ENCODE measurements at places on chromosomes 3 and 15.

DNA sequence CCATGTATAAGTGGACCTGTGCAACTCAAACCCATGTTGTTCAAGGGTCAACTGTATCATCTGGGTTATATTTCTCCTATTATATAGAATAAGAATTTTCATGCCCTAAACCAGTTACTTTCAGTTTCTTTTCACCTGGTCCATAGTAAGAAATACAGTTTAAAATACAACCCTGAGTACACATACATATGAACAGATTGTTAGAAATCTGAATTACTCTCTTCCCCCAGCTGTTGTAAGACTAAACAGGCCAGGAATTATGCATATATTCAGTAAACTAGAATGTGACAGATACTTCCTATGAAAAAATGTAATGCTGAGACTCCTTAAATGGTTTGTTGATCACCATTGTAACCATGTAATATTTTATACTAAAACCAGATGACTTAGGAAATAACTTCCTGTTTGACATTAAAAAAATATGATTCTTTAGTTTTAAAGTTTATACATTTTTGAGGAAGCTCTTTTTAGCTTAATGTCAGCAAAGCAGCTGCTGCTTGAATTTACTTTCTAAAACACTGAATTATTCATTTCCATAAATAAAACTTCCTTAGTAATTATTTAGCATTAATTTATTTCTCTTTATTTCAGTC is 52.5 kb upstream of the ZCWPW2 start:
- no peak for DNase-seq

DNA sequence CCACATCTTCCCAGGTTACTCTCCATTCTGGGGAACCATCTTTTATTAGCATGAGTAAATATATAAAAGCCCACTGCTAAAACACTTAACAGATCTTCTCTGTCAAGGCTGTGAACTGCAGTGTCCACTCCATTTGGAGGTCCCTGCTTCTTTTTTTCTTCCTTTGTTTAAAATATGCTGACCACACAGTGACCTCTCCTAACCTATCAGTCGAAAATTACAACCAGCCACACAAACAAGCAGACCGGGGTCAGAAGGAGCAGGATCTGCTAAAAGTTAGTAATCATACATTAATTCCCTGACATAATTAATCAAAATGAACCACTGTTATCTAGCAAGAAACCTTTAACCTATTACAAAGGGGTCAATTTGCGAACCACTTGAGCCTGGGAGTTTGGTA is 427.9 kb upstream of the NR2F2 start:
- no peak for DNase-seq

DNA sequence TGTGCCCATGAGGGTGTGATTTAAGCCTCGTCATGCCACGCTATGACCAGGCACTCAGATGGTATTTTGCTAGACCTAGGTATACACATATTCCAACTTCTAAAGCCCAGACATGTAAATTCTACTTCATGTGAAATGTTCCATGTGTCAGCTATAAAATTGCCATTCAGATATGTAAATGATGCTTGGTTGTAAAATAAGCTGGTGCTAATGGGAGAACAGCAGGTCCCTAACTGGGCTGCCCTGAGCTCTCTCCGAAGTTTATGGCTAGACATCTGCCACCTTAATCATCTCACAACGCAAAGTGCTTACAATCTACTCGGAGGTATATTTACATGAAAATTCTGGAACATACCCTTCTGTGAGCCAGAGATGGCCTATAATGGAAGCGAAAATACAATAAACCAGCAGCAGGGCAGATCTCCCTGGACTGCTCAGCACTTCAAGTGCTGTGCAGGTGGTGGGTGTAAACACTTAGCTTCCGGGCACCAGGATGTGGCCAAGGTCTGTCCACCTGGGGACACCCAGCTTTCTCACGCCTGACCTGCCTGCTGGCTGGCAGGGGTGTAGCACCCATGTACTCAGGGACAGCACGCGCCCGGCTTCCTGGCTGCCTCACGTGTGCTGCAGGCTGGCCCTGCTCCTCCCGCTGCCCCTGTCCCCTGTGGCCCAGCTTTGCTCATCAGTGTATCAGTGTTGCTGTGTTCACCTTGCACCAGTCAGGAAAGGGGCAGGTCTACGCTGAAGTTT is 82.0 kb downstream of the CHDH start:
- no peak for DNase-seq

DNA sequence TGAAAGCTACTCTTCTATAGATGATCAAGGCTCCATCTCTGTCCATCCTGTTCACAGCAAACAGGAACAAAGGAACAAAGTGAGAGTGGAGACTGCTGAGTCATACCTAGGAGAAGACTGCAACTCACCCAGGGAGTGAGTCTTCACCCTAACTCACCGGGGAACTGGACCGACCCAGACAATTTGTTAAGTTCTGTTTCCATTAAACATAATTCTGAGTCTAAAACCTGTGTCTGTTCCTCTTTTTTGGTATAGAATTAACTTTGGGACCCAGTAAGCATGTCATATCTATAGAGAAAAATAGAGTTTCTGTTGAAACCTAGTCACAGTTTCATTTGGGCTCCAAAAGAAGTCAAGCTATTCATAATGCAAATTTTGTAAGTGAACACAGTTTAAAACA is 21.6 kb downstream of the CCDC80 start:
- DNase-seq: no peak

DNA sequence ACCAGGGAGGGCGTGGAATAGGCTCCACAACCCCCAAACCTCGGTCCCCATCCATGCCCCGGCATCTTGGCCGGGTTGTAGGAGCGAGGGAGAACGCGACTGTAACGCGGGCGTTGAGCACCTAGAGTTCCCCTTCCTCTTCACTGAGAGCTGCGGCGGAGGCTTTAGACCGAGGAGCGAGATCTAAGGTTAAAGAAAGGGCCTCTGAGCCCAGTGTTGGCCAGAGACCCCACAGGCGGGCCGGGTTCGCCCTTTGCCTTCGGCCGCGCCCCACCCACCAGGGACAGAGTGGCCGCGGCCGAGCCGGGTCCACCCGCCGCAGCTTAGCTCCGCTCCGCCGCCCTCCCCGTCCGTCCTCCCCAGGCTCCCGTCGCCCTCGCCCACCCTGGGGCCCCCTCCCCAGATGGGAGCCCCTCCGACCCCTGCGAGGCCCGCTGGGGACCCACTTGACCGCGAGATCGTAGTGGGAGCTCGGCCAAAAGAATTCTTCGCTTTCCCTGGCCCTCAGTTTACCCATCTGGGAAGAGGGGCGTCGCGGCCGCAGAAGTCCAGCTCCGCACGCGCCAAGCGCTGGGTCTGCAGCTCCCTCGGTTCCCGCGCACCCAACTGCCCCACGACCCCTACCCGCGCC is 425 bp downstream of the ANPEP start:
- no peak for DNase-seq

GRCh38 chr3:36707623-36708409 is 56.5 kb downstream of the DCLK3 start:
- peak; percentile 31 for DNase-seq

GRCh38 chr15:38253351-38253781 is 730 bp downstream of the SPRED1 start:
- no peak for DNase-seq

DNA sequence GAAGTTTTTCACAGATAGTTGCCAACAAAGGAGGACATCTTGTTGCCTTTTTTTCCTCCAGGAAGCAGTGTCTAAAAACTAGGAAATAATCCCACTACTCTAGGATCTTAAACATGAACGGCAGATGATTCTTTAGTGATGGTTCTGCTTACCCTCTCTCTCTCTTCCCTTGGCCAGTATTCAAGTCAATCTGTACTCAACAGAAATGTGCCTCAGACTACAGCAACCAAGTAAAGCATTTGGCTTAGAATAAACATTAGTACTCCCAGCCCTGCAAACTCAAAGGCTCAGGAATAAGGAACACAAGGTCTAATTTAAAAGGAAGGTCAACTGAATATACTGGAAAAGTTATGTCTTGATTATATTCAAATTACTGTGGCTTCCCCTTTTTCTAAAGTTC is 8.7 kb downstream of the NPTN start:
- DNase-seq: no peak

DNA sequence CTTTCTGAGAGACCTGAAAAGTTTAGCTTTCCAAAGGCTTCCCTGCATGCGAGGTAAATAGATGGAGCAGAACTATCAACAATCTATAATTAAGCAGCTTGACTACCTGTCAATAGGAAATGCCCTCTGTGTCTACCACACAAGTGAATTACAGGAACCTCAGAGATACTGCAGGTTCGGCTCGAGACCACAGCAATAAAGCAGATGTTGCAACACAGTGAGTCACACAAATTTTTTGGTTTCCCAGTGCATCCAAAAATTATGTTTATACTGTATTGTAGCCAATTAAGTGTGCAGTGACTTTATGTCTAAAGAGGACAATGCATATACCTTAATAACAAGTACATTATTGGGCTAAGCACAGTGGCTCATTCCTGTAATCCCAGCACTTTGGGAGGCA is 252.0 kb downstream of the UBE2E2 start:
- DNase-seq: no peak

DNA sequence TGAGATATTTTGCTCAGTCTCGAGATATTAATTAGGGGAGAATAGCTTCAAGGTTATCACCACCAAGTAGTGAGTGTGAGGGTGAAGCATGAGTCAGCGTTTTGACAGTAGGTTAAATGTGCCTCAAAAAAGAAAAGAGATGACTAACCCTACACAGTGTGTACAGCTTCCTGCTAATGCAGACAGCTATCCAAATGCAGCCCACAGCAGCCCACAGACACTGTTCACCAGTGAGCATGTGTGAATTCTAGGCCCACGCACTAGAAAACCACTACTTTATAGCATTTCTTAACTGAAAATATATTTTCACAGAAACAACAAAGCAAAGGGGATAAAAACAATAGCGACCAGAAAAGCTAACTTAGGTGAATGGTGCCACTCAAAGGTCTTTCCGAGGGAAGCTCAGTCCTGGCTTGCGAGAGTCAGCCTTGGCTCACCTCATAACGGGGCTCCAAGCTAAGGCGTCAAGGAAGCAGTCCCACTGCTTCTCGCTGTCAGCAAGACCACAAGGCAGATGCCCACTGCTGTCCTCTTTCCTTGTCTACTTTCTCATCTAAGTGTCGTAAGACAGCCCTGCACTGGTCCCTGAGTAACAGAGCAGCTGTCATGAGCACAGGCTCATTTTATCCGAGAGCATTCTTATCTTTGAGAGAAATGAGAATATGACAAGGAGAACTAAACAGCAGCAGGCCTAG is 47.6 kb downstream of the TXNRD3 start:
- DNase-seq: peak; percentile 67

DNA sequence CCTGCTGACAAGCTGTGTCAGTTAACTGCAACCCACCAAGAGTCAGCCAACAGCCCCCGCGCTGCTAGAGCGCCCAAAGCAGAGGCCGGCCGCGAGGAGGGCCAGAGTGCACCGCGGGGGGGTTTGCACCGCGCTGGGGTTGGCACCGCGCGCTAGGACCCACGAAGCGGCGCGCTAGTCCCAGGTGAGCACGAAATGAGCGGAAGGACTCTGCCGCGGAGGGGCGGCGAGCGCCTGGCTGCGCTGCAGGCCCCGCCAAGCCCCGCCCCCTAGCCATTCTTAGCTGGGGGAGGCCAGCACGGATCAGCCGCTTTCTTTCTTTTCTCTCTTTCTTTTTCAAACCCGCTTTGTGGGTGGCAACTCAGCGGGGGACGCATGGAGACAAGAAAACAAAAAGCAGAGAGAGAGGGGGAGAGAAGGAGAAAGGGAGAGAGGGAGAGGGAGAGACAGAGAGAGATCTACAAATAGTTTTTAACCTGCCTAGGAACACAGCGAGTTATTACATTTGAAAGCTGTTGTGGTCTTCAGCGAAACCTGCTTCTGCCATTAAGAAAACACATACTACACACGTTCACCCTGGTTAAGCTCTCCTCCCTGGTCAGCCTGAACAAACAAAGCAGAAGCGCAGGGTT is 6.9 kb upstream of the FOXB1 start:
- no peak for DNase-seq

GRCh38 chr3:119677641-119677934 is 382 bp upstream of the COX17 start:
- no peak for DNase-seq

GRCh38 chr15:39173426-39173825 is 407.5 kb upstream of the THBS1 start:
- no peak for DNase-seq

DNA sequence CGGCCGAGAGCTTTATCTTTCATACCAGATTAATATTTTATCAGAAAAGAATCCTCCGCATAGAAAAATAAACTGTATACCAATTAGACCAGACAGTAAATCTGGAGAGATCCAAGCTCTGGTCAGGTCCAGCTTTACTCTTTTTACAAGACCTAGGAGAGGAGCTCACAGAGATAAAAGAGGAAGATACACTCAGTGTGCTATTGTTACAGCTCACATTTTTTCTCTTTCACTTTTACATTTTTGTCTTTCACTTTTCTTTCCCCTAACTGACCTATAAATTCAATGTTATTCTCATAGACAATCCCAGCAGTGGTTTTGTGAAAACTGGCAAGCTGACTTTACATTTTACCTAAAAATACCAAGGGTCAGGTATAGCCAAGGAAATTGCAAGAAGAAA is 55.8 kb downstream of the GUCA1C start:
- DNase-seq: no peak

DNA sequence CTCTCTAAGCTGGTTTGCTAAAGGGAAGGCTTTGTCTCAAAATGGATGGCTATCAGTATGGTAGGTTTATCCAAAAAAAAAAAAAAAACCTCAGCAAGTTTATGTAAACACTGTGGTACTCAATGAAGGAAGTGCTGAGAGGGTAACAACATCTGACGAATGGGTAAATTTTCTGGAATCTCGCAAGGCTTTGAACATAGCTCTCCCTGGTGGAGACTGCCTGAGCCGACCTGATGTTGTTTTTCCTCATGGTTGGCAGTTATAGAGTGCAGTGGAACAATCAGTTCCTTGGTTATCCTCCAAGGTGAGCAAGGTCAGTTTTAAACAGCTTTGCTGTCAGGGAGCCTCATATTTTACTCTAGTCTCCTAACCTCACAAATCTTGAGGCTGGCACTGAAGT is 94.6 kb downstream of the ZPLD1 start:
- DNase-seq: peak; percentile 16

DNA sequence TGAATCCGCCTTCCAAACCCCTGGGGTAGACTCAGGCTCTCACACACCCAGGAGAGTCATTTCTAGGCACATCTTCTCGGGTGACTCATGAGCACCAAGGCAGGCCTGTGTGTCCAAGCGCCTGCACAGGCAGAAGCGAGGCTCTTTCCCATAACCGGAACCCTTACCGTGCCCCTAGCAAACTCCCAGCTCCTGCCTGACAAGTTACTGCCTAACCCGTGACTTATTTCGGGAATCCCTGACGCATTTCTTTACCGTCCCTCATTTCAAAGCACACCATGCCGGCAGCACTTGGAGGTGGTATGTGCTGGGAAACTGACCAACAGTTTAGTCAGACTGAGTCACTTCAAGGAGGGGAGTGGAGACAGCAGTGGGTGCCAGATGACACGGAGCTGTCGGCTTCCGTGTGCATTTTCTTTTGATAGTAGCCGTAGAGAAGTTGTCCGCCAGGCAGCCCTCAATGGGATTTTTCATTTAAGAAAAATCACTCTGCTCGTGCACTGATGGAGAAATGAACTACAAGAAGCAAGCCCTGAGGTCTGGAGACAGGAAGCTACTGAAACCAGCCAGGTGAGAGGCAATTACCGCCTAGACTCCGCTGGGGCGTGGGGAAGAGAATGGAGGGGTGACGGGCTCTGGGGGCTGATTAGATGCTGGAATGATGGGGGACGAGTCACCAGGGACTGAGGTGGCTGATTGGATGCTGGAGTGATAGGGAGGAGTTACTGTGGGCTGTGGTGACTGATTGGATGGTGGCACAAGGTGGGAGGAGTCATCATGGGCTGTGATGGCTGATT is 17.3 kb upstream of the HRH1 start:
- no peak for DNase-seq
